ENCODE measurements at places on chromosomes 7 and 10. TPM values are rescaled to one million over a fixed set of nuclear protein-coding genes. Genes with fewer than 3 reads are reported as not detected.

IQUB gene
- total RNA-seq, result not detected

MSMB gene
- not detected for total RNA-seq

ARHGEF5 gene
- total RNA-seq, result 12.9 TPM

INA gene
- not detected for total RNA-seq

LIPJ gene
- 0.18 TPM for total RNA-seq

HOXA4 gene
- total RNA-seq, result not detected

NACAD gene
- 0.16 TPM for total RNA-seq

CYP3A7 gene
- not detected for total RNA-seq

TMEM130 gene
- not detected for total RNA-seq

MINDY4 gene
- total RNA-seq, result 1.5 TPM

CRTAC1 gene
- total RNA-seq, result not detected

SUGCT gene
- total RNA-seq, result 2.1 TPM

DNA sequence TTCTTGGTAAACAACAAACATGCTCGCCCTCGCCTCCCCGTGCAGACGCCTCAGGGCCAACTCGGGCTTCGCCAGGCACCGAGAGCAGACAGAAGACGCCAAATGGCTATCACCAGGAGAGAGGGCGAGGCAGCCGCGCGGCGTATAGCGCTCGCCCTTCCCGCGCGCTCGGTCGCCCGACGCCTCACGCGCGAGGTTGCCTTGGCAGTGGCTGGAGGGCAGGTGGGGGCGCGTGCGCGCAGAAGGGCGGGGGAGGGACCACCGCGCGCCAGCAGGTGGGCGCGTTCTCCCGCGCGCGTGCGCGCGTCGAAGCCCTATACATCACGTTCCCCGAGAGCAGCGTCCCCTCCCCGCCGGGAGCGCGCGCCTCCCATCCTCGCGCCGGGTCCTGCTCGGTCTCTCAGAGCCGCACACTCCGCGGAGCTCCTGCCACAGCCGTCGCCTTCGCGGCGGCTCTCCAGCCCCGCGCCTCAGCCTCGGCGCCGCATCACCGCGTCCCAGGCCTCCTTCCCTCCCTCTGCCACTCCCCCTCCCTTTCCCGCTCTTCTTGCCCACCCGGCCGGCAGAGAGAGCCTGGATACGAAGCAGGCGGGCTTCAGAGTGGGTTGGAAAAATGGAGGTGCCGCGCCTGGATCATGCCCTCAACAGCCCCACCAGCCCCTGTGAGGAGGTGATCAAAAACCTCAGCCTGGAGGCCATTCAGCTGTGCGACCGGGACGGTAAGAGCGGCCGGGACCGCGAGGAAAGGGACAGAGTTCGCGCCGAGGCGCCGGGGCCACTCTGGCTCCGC is at the start of gene PHYHIPL:
PHYHIPL (plus strand) TSS at position 403 of the 790 bp plus-strand sequence; CDS start at position 614, 211 bp downstream.
- no peak for DNase-seq

DNA sequence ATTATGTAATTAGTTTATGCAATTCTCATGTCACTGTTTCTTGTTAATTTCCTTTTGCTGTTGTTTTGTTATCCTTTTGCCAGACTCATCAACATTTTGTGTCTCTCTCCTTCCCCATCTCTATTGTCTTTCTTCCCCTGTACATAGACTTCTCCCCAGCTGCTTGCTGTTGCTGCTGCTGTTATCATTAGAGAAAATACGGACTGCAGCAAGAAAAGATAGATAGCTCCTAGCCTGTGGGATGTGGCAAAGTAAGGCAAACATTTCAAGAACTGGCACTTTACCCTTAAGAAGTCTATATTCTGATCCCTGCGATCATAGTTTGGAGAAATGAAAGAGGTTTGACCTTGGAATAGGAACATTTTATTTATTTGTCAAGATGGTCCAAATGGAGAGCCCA is 162.2 kb downstream of the AOAH start:
- no peak for DNase-seq

DNA sequence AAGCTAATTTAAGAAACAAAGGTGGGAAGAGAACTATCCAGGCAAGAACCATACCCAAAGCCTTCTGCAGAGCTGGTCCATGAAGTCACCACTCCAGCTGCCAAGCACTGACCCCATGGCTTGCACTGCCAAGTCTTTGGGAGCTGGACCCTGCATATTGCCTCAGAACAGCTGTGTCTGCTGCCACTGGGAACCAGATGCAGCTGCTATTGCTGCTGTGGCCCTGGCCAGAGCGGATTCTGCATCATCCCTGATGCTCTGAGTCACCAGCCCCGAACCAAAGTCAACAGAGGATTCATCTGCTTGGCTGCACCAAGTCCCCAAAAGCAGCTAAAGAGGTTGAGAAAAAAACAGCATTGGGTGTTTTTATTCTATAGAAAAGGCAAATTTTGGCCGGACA is 39.2 kb upstream of the GSAP start:
- no peak for DNase-seq

DNA sequence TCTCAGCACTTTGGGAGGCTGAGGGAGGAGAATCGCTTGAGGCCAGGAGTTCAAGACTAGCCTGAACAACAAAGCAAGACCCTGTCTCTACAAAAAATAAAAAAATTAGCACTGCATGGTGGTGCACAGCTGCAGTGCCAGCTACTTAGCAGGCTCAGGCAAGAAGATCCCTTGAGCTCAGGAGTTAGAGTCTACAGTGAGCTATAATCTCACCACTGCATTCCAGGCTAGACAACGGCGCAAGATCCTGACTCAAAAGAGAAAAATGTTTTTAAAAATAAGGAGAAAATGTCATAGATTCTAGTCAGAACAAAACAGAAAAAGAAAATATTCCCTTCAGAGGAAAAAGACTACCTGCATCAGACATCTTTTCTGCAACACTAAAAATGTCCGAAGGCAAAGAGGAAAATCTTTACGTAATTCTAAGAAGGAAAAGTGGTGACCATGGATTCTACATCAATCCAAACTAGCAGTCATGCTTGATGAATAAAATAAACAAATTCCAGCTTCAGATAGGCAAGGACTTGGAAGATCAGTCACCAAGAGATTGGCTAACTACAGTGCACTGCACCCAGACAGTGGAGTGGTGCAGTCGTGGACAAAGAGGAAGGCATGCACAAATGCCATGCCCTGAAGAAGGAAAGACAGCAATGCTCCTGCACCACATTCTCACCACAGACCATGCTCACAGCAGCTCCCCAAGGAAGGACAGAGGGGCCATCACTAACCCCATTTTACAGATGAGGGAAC is 54.3 kb downstream of the ERCC6 start:
- no peak for DNase-seq

GRCh38 chr10:71015674-71016073 is 127.3 kb upstream of the PCBD1 start:
- no peak for DNase-seq

- DNase-seq, result no peak
These were observed 25.2 kb upstream of the COMTD1 start for GRCh38 chr10:75260990-75261389.

DNA sequence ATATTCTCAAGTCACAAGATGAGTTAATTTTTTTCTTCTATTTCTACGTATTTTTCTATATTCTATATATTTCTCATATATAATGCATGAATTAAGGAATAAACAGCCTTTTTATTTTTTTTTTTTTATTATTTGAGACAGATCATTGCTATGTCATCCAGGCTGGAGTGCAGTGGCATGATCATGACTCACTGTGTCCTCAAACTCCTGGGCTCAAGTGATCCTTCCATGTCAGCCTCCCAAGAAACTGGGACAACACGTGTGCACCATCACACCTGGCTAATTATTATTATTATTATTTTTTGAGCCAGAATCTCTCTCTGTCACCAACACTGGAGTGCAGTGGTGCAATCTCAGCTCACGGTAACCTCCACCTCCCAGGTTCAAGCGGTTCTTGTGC is 1.5 kb downstream of the CLDN12 start:
- DNase-seq, result no peak

DNA sequence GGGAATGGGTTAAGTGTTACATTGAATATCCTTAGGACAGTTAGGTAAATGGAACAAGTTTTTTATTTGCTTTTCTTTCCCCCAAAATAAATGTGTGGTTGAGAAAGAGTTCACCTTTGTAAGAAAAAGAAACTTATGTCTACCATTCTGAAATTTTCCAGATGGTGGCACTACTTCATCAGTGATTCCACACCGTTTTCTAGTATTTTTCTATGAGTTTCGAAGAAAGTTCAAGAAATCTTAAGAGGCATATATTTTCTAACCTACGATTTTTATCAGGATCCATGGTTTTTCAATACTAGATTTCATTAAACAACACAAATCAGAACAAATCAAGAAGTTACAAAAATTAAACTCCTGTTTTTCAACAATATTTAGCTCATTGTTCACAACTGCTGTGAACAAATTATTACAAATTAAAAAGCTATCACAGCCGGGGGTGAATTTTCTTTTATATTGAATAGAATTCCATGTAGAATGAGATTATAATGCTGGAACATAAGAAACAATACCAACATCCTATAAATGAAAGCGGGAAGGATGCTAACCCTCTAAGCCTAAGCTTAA is 163.1 kb upstream of the NPVF start:
- no peak for DNase-seq

- DNase-seq, result no peak
These were observed 98.6 kb upstream of the FAM180A start for GRCh38 chr7:135847242-135847641.

DNA sequence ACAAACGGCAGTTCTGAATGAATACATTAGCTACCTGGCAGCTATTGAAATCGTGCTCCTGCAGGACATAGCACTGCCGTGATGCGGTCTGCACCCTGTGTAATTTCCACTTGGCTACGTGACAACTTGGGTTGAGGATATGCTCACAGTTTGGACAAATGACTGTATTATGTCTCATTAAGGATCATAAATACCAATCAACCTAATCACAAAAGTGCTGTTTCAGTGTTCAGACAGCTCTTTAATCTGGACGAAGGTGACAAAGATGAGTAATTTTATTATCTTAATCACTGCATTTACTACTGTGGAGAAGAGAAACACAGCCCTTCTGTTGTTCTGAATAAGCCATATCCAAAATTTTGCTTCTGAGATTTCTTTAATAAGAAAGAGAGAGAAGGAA is 210.8 kb upstream of the PFKP start:
- DNase-seq, result no peak

GRCh38 chr7:66099551-66100407 is 14.9 kb upstream of the CRCP start:
- DNase-seq, result no peak

DNA sequence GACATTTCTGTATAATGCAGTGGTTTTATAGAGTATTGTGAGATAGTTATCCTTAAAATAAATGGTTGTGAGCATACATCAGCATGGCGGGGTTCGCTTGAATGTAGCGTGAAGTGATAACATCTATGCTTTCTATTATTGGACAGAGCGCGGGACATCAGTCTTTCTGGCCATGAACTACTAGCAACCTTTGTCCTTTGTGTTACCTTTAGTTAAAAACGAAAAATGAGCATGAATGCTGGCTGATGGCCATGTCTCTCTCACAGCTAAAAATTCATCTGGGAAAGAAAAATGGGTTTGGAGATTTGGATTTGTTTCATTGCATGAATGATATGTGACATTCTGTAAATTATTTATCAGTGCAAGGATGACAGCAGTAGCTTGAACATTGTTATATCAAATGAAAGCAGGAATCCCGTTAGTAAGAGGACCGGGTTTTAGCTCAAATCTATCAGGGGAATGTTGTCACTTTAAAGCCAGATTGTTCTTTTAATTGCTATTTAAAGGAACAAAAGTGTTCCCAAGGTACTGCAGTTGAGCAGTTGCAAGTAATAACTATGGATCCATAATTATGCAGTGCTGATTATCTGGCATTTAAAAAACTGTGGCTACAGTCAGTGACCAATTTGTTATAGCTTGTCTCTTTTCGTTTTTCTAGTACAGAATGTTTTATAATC is 131.0 kb downstream of the KAT6B start:
- DNase-seq, result no peak

DNA sequence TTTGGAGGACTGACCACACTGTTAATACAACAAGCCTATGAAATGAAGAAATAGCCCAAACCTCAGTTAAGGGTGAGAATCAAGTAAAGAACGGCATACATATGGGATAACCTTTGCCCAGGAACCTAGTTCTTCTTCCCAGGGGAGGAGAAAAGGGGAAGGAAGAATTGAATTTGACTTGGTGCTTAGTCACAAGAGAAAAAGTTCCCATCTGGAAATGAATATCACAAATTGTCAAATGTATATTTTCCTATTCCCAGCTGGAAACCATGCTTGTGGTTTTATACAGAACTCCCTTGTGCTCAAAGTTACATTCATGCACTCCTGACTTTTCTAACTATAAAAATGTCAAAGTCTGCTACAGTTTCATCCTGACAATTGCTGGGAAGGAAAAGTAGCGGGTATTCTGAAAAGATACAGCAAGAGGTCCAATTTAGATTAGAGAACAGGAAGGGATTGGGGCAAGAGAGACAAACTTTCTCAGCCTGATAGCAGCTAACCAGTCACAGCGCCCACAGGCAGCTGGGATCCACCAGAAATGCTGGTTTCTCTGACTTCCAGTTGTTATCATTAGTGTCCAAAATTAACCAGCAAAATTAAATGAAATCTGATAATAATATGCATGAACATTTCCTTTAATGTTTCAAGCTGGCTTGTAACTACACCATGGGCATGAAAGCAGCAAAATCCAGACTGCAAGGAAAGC is 18.6 kb upstream of the GSAP start:
- no peak for DNase-seq

DNA sequence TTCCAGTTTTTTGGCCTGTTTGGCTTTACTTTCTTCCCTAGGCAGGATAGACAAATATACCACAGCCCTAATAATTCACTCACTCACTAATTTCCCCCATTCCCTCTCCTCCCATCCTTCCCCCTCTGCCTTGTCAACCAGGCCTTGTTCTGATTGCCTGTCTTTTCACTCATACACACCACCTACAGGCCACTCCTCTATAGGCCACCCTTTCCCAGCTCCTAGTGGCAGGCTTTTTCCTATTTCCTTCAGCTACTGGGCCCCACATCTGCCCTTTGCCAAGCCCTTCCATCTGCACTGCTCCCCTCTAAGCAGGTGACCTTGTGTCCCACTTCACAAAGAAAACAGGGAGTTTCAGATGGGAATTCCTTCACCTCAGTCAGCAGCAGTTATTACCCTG is 59.8 kb upstream of the MSRB2 start:
- DNase-seq, result no peak

DNA sequence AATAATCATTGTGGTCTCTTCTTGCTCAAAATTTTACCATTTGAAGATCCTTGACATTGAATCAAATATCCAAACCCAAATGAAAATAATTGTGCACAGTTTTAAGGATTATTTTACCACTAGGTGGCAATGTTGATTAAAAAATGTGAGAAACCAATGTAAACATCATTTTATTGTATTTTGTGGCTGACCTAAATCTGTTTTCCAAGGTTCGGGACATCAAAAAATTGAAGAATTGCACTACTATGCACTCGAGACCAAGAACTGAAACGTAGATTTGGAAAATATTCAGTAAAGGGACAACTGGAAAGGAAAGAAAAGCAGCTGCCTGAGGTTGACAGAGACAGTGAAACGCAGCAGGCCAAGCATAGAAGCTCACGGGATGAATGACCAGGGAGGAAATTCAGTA is 259.3 kb downstream of the SNX13 start:
- peak; percentile 37 for DNase-seq
